Right ventricle myocardium inferior (tissue), 1 donor: ENCODE measurements at places on chromosomes 13 and 19.

GRCh38 chr19:49856574-49857021 lies 5.6 kb downstream of the PTOV1 start:
- peak; percentile 64 for DNase-seq

GRCh38 chr19:33616857-33617256 lies 4.9 kb upstream of the CHST8 start:
- DNase-seq: no peak

DNA sequence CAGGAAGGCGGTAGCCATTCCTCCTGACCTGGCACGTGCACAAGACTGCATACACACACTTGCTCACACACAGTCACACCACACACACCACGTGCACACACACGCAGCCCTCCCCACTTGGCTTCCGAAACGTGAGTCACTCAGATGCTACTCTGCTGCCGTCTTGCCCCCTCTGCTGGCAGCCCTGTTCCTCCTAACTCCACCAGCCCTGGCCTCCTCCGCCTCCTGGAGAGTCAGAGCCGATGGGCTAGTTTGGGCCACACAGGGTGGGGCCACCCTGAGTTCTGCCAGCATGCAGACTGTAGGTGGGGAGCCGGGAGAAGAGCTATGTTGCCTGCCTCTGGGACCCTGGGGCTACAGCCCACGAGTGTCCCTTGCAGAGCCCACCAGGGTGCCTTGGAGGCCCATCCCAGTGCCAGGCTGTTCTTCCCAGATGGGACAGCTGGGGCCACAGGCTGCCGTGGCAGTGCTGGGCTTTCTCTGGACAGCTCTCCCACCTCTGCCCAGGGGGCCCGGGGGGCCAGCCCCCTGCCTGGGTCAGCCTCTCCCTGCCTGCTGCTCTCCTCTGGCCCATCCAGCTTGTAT lies 12.1 kb downstream of the PIN1 start:
- DNase-seq: no peak

DNA sequence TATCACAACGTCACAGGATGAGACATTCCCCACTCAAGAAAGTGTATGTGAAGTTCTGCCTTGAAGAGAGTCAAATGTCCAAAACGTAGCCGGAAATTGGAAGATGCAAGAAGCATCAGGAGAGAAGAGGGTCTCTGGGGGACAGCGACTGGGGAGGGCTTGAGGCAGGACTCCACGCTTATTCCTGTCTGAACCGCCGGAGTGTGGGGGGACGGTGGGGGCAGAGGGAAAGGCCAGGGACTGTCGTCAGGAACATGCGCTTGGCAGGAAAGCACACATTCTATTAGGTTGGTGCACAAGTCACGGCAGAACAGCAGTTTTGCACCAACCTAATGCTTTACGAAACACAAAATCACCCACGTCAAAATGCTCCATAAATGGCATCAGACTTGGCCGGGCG lies 95.3 kb upstream of the TM9SF2 start:
- no peak for DNase-seq

GRCh38 chr13:29453617-29454011 lies 141.9 kb downstream of the SLC7A1 start:
- no peak for DNase-seq

GRCh38 chr19:34960940-34961679 lies 2.9 kb downstream of the ZNF792 start:
- DNase-seq: no peak

DNA sequence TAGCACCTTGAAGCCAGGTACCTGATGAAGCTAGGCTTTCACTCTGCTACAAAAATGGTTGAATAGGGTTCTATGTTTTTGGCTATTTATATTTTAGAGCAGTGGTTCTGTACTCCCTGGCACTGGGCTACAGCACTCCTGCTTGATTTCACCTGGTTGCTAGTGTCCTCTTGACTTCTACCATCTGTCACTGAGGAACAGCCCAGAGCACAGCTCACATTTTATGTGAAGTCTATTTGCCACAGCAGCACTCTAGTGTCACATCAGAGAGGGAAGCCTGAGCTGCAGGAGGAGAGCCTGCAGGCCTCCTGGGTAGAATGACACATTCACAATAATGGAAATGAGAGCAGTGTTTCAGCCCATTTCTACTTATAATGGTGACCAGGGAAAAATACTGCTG lies 184.2 kb downstream of the ZNF486 start:
- no peak for DNase-seq

GRCh38 chr19:6576869-6577475 lies 14.0 kb downstream of the CD70 start:
- no peak for DNase-seq

DNA sequence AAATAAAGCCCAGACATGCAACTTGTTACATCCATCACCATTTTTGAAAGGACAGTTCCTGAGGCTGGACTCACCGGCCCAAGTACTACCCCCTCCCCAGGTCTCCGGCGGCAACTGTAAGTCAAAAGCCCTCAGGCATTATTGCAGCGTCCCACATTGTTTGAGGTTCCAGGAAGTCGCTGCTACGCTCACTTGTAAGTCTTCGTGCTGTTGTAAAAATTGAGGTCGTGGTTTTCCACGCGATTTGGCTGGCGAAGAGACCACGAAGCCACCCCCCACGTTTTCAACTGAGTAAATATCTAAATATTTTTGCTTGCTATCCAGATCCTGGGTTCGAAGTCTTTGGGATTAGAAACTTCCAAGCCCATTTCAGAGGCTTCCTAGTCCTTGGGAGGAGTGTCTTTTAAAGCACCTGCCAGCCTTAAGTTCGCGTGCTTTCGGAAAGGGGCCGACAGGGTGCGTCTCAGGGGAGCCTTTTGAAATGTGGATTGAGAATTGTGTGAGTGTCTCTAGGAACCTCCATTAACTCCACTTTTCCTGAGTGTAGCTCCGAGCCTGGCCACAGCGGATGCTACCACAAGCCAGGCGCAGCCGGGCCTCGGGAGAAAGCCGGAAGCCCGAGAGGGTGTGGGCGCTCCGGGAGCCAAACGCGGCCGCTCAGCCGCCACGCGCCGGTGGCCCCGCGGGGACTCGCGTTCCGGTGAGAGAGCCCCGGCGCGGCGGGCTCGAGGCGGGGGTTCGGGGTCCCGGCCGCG lies 434 bp upstream of the FNDC3A start:
- no peak for DNase-seq

DNA sequence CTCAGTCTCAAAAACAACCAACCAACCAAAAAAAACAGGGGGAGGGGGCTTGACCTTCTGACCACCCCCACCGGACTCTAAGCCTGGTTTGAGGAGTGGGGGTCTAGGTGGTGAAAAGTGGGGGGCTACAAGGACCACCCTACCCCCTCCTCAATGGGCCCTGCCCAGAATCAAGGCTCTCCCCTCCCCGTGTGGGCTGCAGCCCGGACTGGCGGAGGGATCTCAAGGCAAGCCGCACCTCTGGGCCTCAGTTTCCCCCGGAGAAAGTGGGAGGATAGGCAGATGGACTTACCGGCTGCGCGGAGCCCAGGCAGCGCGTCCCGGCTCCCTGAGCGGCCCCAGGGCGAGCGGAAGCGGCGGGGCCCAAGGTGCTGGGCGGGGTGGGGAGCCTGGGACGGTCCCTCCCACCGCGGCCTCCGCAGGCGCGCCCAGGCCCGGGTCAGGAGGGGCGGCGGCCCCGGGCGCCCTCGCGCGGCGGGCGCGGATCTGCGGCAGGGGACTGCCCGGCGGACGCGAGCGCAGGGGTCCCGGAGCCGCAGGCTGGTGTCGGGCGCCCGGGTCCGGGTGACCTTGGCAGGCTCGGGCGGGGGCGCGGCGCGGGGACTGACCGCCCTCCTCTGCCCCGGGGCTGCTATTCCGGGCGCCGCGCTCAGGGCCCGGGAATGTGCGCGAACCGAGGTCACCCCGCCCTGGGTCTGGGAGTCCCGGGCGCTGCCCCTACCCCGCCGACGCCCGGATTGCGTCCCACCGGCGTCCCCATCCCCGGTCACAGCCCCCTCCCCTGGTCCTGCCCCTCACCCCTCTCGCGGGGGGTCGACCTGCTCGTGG lies at the start of gene ADAMTSL5:
Gene ADAMTSL5, minus strand, starts transcription at position 349 of the 828 bp plus-strand sequence. CDS start 2,076 bp downstream, outside the sequence.
- DNase-seq: no peak

- DNase-seq: peak; percentile 90
Measured at GRCh38 chr19:1568320-1569019, at the start of gene MEX3D. TSS of gene MEX3D (minus strand) at chr19:1568325. CDS start at chr19:1568058, 267 bp downstream.

DNA sequence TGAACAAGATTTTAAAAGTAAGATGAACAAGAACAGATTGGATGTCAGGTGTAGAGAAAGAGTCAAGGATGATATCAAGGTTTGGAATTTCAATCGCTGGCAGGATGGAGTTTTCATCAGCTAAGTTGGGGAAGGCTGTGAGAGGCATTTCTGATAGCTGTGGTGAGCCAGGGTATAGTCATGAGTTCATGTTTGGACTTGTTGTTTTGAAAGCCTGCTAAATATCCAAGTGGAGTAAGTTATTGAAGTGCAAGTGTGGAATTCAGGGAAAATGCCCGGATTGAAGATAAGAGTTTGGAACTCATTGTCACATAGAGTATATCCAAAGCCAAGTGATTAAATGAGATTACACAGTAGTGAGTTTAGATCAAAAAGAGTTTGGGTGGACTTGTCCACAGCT lies 11.0 kb upstream of the EPSTI1 start:
- DNase-seq: no peak

- DNase-seq: no peak
Measured at GRCh38 chr19:1645299-1645698, 7.1 kb downstream of the TCF3 start.

DNA sequence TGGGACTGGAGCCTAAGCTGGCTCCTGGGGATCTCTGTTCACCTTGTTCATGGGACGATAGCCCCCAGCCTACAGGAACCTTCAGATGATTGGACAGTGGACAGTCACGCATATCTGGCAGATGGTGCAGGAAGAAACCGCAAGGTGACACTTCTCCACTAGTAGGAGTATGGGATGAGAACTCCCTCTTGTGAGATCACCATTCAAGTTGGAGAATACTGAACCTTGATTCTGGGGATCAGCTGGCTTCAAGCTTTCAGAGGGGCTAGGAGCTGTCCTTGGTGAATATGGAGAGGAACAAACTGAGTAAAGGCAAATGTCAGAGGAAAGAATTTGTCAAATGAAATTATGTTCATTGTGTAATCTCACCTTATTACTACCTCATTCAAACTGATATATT lies 204.5 kb downstream of the PDS5B start:
- no peak for DNase-seq

- no peak for DNase-seq
Measured at GRCh38 chr13:92967923-92968322, 258.7 kb upstream of the GPC6 start.

GRCh38 chr13:99792079-99792921 lies 179.3 kb downstream of the ZIC5 start:
- DNase-seq: no peak

DNA sequence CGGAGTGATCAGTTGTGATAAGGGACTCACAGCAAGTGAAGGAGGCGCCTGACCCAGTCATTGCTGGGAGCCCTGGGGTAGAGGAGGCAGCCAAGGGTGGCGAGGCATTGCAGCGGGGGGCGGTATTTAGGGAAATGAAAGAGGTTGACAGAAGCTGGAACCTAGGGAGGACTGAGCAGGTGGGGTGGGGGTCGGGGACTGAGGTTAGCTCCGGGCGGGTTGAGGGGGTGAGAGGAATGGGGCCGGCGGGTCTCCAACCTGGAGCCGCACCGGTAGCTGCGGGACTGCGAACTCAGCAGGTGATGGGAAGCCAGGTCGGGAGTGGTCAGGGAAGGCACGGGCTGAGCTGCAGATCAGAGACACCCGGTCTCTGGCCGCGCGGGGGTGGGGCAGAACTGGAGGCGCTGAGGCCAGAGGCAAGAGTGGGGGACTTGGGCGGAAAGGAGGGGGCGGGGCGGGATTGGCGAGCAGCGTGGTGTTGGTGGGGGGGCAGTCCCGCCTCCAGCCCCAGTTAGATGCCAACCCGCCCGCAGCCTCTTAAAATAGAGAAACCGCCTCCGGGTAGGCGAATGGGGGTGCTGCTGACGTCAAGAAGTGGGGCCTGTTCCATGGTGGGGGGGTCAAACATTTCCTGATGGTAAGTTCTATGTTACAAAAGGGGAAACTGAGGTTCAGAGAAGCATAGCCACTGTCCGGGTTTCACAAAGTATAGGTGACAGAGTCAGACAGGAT lies 1.5 kb downstream of the MAST3 start:
- DNase-seq: no peak

GRCh38 chr13:30577401-30577852 lies 40.3 kb upstream of the USPL1 start:
- no peak for DNase-seq

DNA sequence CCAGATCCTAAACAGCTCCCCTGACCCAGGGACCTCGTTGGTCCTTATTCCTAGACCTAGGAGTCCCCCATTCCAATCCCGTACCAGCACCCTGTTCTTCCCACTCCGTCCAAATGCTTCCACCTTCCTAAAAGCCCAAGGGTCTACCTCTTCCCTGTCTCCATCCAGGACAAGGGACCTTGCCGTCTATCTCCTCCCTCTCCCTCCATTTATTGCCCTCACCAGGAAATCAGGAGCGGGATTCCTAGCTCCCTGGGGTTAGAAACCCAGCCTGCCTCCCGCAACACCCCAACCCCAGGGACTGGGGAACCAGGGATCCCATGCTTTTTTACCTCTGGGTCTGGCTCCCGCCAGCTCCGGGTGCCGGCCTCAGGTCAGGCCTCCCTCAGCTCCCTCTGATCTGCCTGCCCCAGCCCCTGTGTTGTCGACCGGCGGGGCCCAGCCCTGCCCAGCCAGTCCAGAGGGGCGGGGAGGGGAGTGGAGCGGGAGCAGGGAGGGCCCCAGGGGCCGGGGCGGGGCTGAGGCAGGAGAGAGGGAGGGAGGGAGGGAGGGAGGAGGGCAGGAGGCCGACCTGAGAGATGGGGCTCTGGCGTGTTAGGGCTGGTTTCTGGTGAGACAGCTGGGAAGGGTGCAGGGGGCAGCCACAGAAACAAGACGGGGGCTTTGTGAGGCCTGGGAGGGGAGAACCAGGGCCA lies at the start of gene B3GNT8:
Gene B3GNT8, minus strand, starts transcription at position 423 of the 695 bp plus-strand sequence. CDS start 596 bp downstream, outside the sequence.
- DNase-seq: peak; percentile 95

- peak; percentile 62 for DNase-seq
Measured at GRCh38 chr19:49997709-49998108, 27.5 kb downstream of the VRK3 start.

DNA sequence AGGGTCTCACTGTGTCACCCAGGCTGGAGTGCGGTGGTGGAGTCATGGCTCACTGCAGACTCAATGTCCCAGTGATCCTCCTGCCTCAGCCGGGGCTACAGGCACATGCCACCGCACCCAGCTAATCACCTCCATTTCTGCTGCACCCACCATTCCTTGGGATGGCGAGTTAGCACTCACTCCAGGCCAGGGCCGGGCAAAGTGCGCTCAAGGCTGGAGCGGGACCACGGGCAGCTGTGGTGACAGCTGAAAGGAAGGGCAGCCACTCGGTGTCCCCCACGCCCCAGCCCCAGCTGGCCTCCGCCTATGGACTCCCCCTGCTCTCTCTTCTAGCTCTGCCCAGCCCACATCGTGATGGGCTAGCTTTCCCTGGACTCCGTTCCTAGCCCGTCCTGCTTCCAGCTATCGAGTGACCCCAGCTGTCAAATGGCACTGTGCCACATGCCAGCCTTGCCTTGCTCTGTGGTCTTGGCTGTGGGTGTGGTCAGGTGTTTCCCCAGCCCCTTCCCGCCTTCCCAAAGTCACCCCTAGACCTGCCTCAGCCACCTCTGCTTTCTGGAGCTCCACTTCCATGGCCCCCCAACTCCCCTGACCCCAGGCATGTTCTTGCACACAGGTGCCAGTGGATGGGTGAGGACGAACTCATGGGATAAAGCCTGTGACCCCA lies 4.1 kb downstream of the MICOS13 start:
- no peak for DNase-seq
